CD14-positive monocyte (primary cell): ENCODE measurements at places on chromosomes 12 and 14. TPM values are rescaled to one million over a fixed set of nuclear protein-coding genes. Genes with fewer than 3 reads are reported as not detected.

DNA sequence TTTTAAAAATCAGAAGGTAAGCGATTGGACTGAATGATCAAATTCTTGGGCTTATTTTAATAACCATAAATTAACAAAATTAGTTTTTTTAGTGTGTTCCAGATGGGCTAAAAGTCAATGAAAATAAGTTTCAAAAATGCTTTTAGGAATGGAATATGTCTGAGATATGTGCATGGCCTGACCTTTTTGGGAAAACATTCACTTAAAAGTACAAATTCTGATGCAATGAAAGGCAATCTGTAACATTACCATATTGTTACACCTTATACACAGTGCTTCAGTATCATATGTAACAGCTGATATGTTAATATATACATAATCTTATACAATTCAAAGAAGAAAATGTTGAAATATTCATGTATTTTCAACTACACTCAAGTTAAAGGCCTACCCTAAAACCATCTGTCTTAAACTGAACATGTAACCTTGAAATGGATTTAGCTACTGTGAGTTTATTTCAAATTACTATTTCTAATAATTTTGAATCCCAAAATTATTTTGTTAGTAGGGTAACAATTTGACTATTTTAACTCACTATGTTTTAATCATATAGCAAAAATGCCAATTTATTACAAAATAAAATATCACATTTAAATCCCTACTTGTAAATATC, 84.8 kb downstream of the EEA1 start:
- DNase-seq, result no peak

GRCh38 chr14:68666236-68666635, 126.6 kb downstream of the ZFP36L1 start:
- no peak for DNase-seq

GRCh38 chr12:21583587-21583986, 21.1 kb downstream of the GYS2 start:
- no peak for DNase-seq

GRCh38 chr12:64456119-64456518, 4.2 kb downstream of the TBK1 start:
- no peak for DNase-seq

DNA sequence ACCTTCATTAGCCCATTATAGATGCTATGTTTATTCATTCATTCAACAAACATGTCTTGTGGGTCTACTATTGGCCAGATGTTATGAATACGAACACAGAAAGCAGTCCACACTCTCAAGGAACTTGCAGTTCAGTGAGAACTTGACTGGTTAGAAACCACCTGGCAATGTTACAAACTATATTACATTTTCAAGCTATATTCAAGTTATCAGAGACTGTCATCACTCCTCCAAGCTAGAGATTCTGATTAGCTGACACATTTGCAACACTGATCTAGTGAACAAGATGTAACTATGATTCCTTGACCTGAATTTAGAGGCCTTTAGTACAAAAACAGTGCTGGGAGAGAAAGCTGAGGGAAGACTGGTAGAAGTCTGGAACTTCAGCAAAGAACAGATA, 170.7 kb upstream of the EEA1 start:
- DNase-seq, result no peak

DNA sequence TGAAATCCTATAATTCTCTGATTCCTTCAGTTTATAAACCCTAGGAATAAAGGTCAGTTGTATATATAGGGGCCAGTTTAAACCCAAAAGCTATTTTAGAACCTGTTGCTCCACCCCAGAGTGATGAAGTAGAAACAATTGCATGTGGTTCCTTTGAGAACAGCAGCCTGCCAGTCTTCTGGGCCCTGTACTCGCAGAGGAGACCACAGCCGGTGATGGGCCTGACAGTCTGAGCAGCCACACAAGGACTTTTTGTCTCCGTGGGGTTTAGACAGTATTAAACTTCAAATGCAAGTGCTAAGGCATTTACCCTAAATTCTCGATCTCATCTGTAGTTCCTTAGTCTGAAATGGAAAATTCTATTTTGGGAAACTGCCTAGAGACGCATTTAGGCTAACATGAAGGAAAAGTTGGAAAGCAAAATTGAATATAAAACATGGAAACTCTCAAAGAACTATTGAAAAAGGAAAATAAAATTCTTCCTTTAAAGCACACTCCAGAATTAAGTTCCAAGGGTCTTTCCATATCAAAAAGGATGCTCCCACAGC, 80.6 kb downstream of the PRICKLE1 start:
- no peak for DNase-seq

GRCh38 chr12:130838951-130839769, at the start of gene STX2:
Gene STX2 (minus strand): TSS chr12:130839250. CDS start chr12:130839099, 151 bp downstream.
- peak; percentile 79 for DNase-seq

DNA sequence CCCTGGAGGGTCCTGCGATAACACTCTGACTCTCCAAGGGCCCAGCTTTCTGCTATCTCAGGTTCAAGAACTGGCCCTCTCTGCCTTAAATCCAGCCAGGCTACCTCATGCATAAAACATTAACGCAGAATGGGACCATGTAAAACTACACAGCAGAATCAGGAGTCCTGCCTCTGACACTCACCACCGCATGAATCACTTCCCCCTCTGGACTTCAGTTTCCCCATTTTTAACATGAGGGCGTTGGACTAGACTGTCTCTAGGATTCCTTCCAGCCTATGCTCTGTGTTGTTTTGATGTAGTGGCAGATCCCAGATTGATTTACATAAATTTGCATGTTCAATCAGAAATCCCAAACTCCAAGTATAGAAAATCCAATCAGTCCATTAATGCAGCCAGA, 3.3 kb downstream of the NCKAP5L start:
- peak; percentile 92 for DNase-seq

DNA sequence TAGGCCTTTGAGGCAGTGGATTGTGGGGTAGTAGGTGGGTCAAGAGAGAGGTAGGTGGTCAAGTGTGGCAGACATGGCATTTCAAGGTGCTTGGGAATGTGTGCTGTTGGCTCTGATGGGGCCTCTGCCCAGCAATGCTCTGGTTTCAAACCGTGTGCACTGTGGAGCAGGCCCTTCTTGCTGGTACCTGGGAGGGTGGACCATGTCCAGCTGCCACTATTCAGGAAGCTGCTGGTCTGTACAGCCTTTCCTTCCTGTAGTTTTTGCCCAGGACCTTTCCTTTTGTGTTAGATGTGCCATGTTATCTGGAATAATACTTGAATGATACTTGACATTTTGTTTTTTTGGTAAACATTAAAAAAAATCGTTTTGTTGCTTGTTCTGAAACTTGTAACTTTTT, 14.8 kb downstream of the RIMKLB start:
- DNase-seq, result no peak

DNA sequence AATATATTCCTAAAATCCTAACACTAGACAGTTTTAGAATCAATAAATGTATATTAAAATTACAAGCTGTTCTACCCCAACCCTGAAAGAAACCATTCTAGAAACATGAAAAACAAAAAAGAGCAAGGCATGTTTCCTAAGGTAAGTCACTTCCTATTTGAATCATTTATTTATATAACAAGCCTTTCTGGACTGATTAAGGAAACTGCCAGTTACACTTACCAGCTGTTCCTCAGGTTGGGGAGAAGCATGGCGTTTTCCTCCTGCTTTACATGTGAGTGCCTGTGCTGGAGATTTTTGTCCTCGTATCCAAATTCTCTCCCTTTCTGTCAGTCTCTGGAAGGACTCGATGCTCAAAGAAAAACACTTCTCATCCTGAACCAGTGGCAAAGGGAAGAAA, 183.3 kb downstream of the EFCAB11 start:
- no peak for DNase-seq

GRCh38 chr12:48074266-48074665, 31.6 kb downstream of the SENP1 start:
- no peak for DNase-seq

- no peak for DNase-seq
Measured at GRCh38 chr12:132323171-132324010, 6.0 kb downstream of the GALNT9 start.

DNA sequence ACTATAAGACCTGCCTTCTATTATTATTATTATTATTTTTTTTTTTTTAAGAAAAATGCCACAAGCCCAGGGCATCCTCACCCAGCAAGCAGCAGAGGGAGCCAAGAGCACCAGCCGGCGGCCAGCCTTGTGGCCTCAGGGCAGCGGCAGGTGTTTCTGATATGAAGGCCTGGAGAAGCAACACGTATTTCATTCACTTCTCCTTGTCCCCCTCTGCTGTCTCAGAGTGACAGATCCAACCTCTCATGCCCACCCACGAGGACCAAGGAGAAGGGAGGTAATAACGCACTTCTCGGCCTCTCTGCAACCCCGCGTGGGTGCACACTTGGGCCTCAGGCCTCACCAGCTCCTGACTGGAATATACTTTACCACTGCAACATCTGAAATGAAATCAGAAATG, 25.4 kb downstream of the CDC42BPB start:
- DNase-seq, result no peak

GRCh38 chr12:77315407-77315806, 250.0 kb upstream of the E2F7 start:
- no peak for DNase-seq

GRCh38 chr14:77458249-77458950, 507 bp downstream of the AHSA1 start:
- DNase-seq, result no peak

GRCh38 chr12:67609226-67609870, 39.2 kb upstream of the DYRK2 start:
- DNase-seq, result no peak

DNA sequence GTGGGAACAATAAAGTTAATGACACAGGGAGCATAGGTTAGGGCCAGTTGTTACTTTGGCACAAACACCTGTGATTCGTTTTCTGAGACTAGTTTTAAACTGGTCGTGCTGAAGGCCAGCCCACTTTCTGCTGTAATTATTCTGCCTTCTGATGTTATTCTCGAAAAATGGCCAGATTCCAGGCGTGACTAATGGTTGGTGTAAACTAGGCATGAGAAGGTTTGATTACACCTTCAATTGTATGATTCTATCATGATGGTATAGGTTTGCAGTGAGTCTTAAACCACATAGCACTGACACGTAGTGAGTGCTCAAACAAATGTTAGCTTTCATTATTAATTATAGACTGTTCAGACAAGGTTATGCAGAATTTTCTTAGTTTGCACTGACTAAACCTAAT, 39.0 kb downstream of the CKB start:
- no peak for DNase-seq

- peak; percentile 35 for DNase-seq
Measured at GRCh38 chr14:59275668-59276067, 87.2 kb downstream of the DAAM1 start.

- DNase-seq, result no peak
Measured at GRCh38 chr12:117468016-117468415, 106.6 kb upstream of the NOS1 start.

- DNase-seq, result no peak
Measured at GRCh38 chr12:82524641-82525040, 162.1 kb upstream of the TMTC2 start.

DNA sequence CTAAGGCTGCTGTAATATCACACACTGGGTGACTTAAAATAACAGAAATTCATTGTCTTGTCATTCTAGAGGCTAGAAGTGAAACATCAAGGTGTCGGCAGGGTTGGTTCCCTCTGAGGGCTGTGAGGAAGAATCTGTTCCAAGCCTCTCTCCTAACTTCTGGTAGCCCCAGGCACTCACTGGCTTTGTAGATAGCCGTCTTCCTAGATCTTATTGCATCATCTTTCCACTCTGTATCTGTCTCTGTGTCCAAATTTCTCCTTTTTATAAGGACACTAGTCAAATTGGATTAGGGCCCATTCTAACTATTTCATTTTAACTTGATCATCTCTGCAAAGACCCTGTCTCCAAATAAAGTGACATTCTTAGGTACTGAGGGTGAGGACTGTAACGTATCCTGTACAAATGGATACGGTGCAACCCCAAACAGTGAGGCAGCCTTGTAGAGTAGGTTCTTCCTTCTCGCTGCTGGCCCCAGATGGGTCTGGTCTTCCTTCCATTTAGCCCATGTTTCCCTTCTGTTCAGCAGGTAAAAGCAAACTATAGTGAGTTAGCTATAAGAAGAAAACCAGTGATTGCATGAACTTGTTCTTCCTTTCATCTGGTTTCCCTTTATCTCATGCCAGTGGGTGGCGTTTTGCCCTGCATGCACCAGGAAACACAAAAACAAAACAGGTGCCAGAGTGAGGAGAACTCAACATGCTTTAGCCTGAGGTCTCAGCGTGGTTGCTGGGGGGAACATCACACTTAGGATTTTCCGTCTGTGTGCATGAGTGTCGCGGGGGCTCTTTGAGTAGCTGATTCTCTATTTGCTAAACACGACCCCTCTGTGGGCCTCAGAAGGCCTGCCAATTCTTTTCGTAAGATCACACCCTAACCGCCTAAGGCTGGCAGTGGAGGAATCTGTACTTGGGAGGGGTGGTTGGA, 19.5 kb downstream of the TTC9 start:
- DNase-seq, result peak; percentile 23

DNA sequence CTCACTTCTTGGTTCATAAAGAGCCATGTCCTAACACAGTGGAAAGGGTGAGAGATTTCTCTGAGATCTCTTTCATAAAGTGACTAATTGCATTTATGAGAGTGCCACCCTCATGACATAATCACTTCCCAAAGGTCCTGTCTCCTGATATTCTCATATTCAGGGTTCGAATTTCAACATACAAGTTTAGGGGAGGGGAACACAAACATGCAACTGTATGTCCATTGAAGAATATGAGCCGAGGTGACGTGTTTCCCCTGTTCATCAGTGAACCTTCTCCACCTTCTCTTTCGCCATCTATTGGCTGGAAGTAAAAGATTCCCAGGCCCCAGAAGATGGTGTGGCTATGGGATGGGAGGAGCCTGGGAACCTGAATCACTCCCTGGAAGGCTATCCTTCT, 354.2 kb upstream of the ATP2B1 start:
- DNase-seq, result peak; percentile 3

GRCh38 chr12:133105620-133106019, 24.5 kb downstream of the ZNF891 start:
- no peak for DNase-seq

DNA sequence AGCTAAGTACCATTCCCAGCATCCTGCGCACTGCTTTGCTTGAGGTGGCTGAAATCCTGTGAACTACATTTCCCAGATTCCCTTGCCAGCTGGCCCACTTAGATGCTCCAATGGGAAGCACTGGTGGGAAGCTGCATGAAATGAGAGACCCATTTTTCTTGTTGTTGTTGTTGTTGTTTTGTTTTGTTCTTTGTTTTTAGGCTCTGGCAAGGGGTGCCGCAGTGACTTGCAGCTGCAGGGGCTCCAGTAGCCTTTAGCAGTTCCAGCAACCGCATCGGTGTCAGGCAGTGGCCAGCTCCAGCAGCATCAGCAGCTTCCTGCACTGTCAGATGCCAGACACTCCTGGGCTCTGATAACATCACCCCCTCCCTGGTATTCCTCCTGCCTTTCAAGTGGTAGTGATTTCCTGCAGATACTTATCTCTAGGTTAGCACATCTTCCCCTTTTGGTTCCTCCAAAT, 8.8 kb upstream of the EGLN3 start:
- no peak for DNase-seq

DNA sequence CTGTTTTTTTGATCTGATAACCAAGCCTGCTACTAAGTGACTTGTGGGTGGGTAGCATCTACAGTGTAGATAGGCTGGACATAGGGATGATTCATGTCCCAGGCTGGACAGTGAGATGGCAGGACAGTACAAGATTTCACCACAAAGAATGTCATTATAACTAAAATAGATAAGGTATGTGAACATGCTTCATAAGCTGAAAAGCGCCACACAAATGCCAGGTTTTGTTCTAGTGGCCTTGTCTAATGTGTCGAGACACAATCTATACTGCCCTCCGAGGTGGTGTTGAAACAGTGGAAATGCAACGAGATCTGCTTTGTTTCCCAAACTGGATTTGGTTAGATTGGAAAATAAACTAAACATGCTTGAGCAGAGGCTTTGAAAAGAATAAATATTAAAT, 4.4 kb downstream of the LGALS3 start:
- peak; percentile 59 for DNase-seq

The CDCA3 gene
- 0.57 TPM for polyA plus RNA-seq

The OR6C70 gene
- not detected in 2 replicates for polyA plus RNA-seq

The INHBC gene
- polyA plus RNA-seq, result not detected in 2 replicates

The SOS2 gene
- polyA plus RNA-seq, result 9.3 TPM

The ACVR1B gene
- 3.9 TPM for polyA plus RNA-seq
